ENCODE measurements at places on chromosomes 1 and 21.

DNA sequence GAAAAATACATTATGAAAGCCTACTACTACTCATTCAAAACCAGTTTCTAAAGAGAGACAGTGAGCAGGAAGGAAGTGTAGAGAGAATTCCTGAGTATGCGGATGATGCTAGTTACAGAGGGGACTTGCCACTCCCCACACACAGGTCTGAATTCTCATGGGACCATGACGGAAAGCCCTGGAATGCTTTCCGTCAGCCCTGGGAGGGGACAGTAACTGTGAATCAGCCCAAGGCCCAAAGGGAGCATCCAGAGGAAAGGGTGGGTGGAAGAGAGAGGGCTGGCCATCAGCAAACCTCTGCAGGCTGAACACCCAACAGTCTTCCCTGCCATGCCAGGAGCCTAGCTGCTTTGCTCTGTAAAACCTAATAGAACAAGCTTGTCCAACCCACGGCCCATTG is 36.4 kb downstream of the RCSD1 start:
- DNase-seq: no peak

DNA sequence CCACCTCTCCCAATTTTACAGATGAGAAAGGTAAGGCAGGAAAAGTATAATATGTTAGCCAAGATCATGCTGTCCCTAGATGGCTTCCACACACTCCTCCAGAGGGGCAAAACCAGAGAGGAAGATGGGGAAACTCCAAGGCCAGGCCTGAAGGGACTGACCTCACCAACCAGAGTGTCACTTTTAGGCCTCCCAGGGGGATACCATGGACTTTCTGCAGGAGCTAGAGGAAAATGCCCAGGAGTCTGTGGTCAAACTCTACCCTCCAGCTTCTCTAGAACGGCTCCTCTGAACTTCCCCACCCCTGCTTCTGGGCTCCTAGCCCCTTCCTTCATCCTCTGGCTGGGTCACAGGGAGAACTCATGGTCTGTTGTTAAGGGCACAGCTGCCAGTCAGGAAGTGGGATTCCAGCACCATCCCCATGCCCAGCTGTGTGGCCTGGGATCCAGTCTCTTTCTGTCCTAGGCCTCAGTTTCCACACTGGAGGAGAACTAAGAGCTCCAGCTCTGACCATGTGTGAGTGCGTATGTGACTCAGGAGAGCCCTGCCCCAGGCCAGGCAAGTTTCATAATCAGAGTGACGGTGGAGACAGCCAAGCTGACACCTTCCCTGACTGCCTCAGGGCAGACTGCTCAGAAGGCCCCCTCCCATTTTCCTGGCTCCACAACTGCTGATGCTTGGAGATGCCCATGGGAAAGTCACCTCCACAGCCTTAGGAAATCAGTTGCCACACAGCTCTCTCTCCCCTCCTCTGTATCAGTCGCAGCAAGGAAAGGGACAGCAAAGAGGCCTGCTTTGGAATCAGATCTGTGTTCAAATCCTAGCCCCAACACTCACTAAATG is 1.9 kb downstream of the IGSF8 start:
- no peak for DNase-seq

DNA sequence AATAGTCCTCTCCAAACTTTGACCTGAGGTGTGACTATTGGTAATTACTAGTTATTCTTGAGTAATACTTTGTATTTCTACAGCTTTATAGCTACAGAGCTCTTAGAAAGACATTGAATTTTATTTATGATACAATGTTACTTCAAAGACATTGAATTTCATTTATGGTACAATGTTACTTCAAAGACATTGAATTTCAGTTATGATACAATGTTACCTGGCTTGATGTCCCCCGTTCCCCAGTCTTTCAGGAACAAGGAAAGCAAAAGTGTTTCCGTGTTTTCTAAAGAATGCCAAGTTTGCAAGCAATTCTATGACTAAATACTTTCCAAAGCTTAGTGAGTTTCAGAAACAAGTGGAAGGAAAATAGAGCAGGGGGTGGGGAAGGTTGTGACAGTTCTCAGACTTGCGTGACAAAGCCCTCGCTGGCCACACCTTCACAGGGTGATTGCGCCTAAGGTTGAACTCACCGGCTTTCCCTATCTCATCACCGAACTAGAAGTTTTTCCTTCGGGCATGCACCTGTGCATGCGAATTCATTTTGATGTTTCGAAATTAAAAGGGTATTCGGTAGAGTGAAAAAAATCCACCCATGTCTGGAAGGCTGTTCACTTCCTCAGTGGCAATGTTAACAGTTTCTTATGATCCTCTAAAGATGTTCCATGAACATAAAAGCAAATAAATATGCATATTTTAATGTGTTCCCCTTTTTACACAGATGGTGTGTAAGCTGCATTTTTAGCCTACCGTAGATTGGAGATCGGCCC is 909 bp upstream of the PAXBP1 start:
- no peak for DNase-seq

- DNase-seq: no peak
These were observed 405 bp upstream of the UHMK1 start for GRCh38 chr1:162497104-162497722.

DNA sequence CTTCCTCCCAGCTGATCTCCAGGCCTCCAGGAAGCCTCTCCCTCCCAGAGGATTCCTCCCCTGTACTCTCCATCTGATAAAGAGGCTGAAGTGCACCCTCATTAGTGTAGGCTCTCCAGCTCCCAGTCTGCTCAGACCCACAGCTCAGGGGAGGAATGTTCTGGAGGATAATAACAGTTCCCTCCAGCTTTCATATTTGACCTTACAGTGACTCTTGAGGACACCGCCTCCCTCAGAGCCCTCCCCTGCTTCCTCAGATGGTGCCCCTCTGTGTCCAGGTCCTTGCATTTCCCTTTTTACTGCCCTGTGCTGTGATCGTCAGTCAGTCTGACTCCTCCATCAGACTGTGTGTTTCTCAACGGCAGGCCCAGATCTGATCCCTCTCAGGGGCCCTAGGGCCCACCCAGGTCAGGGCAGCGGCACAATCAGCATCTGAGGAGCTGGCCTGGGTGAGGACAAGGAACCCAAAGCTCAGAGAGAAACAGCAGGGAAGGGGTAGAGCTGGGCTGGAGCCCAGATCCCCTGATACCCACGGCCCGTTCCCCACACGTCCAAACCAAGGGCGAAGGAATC is 1.1 kb upstream of the SHISAL2A start:
- DNase-seq: no peak

- DNase-seq: no peak
These were observed 283.6 kb downstream of the NPHP4 start for GRCh38 chr1:5708346-5709245.

GRCh38 chr21:25243808-25244207 is 363.5 kb downstream of the MRPL39 start:
- DNase-seq: no peak

DNA sequence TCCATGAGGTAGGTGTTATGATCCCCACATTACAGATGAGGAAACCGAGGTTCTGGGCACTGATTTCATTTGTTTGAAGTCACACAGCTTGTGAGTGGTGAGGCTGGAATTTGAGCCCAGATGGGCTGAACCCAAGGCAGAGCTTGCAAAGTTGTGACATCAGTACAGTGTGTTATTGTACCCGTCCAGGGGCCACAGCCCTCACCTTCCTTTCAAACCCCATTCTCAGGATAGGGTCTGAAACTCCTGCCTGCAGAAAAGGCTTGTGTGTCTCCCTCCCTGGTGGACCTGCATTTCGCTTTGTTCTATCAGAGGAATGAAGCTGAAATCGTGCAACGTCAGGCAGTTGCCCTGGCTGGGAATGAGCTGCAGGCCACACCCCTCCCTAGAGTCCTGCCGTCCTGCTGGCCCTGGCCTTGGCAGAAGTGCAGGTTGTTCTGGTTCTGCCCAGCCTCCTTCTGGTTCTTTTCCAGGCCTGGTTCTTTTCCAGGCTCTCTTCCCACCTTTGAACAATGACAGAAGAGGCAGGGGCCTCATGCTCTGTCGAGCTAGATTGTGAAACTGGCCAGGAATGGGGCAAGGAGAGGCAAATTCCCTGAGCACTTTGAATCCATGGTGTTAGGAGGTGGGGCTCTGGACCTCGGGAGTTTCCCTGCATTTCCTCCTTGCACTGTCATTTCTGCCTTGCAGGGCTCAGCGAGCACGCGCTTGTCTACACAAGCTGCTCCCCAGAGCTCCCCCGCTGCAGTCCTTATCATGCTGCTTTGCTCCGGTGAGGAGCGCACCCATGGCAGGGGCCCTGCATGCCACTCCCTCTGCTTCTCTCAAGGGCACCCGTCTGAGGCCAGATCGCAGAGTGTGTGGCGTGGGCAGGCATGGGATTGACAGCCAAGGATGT is 8.2 kb upstream of the MYOM3 start:
- DNase-seq: peak; percentile 53

- DNase-seq: no peak
These were observed 50.1 kb downstream of the ATF6 start for GRCh38 chr1:161816201-161816600.

DNA sequence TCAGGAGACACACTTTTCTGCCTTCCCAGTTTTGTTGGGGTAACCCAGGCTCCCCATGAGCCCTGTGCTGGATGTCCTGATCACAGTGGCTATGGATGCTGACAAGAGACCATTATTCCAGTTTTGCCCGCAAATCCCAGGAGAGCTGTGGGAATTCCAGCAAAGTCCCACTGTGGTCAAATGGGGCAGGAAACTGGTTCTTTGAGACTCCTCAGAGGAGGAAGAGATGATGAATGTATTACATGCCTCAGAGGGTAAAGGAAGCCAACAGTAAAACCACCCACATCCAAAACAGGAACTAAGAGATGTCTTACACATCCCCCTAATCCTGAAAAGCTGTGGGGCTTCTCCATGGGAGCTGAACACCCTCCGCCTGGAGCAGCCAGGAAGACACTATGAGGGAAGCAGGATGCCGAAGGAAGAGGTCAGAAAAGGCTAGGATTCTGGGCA is 12.8 kb upstream of the MPZL1 start:
- DNase-seq: no peak

DNA sequence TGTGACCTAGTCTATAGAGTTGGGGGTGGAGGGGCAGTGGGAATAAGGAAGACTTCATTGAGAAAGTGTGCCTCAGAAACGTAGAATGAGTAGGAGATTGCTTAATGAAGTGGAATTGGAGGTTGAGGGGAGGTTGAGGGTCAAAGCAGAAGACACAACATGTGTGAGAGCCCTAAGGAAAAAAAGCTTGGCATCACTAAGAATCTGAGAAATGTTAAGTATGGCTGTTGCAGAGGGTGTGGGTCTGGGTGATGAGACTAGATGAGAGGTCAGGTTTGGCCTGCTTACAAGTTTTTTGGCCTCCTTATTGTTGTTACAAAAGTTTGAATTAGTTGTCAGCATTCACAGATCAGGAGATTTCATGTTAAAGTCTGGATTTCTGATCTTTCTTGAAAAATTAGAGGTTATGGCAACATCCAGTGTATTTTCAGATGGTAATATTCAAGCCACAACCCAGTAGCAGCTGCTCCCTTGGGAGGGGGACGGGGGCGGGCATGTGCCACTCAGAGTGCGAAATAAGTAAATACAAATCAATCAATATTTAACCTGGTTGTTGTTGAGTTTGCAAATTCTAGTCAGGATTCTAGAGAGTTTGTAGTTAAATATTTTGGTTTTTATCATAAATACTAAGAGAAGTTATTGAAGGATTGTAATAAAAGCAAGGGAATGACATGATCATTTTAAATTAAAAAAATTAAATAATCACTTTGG is 4.3 kb downstream of the MAN1A2 start:
- DNase-seq: no peak

- peak; percentile 83 for DNase-seq
These were observed 632.0 kb downstream of the SMYD3 start for GRCh38 chr1:245874942-245875580.

DNA sequence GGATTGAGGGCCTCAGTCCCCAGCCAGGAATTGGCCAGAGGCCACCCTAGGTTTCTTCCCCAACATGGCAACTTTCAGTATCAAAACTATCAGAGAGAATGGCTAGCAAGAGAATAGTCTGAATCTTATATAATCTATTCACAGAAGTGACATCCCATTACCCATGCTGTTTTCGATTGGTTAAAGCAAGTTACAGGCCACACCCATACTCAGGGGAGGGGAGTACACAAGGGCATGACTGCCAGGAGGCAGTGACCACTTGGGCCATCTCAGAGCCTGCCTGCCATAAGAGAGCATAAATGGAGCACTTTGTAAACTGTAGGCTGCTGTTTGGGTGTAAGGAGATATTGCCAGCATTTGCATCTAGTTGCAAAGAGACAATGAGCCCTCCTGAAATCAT is 65.4 kb downstream of the FAM163A start:
- no peak for DNase-seq

DNA sequence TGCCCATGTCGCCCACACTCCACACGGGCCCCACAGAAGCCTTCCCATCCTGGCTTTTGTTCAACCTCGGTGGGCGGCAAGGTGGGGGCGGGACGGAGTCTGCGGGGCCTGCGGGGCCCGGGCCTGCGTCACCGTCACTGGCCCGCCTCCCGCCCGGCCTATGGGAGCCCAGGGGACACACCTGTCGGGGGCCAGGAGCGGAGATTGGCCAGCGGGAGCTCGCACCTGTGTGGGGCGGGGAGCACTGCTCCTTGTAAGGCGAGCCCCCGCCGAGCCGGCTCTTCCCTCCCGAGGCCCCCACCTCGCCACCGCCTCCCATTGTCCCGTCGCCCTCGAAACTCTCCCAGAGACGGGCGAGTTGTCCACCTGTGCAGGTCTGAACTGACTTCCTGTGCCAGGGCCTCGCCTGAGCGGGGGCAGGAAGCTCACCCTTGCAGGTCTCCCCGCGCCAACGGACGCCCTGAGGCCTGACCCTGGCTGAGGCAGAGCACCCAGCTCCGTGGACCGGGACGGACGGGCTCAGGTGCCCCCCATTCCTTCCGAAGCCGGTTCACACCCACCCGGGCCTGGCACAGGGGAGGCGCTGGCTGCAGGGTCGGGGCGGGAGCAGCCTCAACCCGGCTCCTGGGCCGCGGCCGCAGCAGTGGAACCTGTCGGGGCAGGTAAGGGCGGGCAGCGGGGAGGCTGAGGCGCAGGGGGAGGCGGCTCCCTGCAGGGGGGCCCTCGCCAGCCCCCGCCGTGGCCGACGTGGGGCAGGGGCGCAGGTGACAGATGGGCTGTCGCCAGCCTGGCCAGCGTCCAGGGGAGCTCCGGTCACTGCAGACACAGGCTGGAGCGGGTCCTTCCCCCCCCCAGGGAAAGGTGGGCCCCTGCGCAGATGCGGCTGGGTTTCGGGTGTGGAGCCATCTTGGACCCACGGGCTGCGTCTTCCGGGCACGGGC is 10.8 kb upstream of the TTLL10 start:
- DNase-seq: no peak

DNA sequence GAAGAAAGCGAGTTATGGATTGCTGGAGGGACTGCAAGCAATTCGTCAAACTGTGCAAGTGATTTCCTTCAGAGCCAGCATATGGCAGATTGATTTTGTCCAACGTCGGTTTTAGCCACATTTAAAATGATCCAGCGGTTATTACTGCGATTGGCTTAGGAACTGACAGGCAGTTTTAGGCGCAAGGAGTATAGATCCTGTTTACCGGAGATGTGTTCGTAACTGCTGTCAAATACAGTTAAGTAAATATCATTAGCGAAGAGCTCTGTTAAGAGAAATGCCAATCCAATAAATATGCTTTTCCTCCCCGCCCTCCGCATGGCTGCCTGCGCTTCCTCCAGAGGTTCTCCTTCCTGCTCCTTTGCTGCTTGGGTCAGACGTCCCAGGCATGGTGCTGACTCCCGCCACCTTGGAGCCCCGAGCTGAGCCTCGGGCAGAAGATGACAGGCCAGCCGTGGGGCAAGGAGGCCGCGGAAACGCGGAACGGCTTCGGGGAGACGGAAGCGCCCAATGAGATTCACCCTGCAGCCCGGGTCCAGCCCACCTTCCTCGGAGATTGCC is 9.4 kb upstream of the BARHL2 start:
- DNase-seq: no peak
